ENCODE measurements at places on chromosomes 16 and 17.

- DNase-seq = peak; percentile 49
These were observed 9.0 kb downstream of the TMEM98 start for GRCh38 chr17:32936894-32937500.

GRCh38 chr17:15409721-15410250, 57.6 kb downstream of the CDRT4 start:
- peak; percentile 85 for DNase-seq

DNA sequence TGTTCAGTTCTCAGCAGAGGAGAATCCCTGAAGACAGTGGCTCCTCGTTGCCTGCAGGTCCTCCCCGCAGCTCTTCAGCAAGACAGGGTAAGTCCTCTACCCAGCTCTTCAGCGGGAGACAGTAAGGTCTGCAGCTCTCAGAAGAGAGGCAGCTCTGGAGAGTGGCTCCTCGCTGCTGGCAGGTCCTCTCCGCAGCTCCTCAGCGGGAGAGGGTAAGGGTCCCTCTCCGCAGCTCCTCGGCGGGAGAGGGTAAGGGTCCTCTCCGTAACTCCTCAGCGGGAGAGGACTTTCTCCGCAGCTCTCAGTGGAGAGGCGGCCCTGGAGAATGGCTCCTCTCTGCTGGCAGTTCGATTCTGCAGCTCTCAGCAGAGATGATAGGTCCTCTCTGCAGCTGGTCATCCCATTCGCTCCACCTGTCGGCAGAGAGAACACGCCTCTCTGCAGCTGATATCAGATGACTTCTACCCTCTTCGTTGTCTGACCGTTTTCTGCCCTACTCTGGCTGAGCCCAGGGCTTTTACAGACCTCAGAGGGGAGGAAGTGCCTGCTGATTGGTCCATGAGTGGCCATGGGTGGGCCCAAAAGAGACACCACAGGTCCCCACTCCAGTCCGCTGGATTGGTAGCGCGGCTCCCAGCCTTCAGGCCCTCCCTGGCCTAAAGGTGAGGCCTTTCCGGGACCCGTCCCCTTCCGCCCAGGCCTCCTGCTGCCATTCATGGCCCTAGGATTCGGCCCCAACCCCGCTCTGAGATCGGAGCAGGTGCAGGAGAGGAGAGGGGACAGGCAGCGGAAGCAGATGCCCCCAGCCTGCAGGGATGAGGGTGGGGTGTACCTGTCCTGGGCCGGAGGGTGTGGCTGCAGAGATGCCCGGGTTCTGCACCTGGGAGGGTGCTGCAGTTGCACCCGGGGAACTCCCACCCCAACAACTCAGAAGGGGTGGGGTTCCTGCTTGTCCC, 11.9 kb upstream of the SHCBP1 start:
- DNase-seq = no peak

DNA sequence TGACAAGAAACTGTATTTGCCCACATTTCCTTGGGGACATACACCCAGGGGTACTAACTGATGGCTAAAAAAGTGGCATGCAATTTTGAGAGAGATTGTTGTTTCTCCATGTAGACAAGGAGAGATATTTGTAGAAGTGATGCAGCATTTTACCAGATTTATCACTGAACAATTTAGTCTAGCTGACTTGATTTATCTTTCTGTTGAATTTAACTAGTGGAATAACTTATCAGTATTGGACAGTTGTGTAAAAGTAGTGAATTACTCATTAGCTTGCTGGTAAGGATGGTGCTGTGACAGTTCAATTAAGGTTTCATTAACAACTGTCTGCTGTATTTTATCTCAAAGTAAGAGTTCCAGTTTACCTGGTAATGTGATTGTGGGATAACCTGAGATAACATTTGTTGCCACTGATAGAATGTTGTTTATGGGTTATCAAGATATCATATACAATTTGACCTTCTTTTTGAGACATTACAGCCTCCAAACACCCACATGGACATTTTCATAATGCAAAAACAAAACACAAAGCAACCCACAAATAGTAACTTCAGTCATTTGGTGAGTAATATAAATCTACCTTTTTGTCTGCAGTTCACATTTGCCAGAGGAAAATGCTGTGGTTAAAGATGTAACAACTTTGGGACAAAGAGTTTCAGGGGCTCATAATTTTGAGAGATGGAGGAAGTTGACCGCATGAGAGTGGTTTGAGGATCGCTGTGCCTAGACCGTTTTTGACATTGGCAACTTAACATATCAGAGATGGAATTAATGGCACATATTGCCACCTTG, 3.8 kb downstream of the NLK start:
- no peak for DNase-seq

DNA sequence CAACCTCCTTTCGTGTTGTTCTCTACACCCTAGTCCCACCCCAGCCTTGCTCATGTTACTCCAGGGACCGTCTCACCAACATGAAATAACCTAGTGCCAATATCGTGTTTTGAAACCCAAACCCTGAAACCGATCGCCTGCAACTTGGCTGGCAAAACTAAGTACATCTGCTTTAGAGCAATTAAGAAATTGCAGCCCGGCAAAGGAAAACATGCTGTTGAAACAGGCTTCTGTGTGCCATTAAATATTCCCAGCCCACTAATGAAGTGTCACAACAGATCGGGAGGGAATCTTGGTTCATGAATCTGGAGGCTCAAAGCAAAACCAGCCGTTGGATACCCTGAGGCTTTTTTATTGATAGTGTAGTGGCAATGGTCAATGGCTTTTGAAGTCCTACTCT, 48.3 kb upstream of the GPR139 start:
- DNase-seq = no peak

DNA sequence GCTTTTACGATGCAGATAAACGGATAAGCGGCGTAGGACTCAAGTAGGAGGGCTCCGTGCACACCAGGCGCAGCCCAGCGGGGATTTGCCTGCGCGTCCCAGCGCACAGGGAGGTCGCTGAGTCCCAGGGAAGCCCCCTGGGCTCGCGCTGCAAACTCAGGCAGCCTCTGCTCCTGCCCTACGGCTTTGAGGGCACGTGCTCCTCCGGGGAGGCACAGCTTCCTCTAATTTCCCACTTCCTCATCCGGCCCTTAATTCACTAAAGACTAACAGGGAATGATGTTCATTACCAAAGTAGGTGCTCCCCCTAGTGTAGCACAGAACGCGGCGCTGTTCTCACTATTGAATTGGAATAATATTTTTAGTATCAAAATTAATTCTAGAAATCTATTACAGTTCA, 825.4 kb downstream of the KCNJ18 start:
- DNase-seq = no peak

DNA sequence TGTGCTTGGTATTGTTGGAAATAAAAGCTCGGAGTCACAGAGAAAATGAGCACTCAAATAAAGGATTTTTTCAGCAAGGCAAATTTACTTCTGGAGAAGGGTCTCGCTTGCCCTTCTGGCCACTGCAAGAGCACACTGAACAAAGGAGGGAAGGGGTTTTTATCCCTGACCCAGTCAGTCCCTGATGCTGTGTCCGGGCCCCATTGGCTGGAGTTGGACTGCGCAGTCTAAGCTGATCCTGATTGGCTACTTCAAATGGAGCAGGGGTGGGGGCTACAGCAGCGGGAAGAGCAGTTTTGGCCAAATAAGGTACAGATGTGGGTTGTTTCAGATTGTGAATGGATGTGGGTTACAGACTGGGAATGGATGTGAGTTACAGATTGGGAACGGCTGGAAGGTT, 4.3 kb upstream of the NLRP1 start:
- DNase-seq = no peak

DNA sequence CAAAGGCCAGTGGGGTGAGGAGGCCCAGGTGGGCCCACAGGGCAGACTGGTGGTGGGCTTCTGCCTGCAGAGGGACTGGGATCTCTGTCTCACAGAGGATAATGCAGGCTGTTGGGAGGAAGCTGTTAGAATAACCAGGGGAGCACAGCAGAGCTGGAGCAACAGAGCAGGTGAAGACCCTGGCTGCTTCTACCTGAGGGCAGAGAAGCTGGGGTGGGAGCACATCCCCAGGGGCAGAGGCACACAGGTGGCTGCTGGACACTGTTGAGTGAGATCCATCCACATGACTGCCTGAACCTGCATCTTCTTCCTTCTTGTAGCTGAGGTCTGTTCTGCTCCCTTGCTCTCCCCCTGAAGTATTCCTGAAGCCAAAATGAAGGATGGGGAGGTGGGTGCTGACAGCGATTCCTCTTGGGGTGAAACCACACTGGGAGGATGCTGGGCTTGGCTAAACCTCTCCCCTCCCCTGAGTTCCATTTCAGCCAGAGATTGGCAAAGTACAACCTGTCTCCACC, 1725.0 kb downstream of the TP53TG3F start:
- no peak for DNase-seq

DNA sequence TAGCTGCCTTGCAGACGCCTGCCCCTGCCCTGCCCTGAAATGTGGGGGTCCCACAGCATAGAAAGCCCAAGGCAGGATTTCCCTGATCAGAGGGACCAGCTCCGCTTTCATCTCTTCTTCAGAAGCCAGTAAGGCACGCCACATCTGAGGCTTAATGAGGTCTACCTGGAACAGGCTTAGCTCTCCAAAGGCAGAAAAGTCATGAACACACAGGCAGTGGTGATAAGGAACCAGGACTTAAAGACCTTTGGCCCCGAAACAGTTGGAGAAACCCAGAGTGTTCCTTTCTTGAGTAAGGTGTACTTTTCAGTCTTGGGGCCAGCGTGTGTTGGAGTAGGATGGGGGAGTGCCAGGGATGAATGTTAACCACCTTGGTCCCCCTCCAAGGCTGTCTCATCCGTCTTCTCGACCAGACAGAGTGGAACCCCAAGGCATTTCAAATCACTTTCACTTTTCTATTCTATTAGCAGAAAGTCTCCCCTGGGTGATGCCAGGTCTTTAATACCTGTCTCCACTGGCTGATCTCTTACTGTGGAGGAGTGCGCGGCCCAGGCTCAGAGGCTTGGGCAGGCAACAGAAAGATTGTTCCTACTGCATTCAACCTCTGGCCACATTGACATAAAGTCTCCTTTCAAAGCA, 43.9 kb downstream of the TMEM186 start:
- no peak for DNase-seq

DNA sequence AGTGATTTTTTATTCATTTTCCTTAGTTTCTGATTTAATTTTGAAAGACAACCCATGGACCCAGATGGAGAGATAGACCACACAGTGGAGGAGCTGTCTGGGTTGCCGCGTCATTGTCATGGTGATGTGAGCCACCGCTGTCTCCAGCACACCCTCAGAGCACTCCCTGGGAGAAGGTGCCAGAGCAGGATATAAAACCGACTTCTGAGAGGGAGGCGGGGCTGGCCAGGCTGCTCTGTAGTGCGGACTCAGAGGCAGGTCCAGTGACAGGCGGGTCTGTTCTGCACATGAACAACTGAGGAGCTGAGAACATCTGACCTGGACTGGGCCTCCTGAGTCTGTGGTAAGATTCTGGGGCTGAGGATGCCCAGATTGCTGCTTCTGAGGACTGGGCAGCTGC, 216.3 kb upstream of the NLRP1 start:
- no peak for DNase-seq

DNA sequence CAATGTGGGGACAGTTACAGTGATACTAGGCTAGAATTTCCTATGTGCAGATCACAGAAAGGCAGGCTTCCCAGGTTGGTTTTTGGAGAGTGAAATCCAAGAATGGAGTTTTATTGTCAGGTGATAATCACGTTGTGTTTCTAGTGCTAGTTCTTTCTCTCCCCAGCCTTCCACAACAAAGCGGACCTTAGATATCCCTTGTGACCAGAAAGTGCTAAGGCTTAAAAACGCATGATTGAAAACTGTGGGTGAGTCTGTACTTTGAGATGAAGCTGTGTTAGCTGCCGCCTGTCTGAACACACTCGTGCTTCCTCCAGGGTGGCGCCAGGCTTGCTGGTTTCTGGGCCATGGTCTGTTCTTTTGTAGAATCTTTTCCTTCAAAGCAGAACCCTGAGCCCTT, 52.1 kb downstream of the BANP start:
- DNase-seq = no peak

DNA sequence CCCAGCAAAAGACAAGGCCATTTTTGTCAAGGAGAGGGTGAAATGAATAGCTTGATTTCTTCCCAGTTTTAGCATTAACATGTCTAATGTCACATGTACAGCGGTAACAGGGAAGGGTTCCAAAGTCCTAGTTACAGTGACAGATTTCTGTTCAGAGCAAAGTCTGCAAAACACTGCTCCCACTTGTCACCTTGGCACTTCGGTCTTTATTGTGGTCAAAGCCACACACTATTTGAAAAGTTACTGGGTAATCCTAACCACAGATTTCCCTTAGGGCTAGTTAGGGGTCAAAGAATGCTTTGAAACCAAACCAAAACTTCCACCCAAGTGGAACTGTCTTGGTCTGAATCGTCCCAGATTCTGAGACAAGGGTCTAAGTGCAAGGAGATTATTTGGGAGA, 455.6 kb downstream of the HS3ST3B1 start:
- no peak for DNase-seq

DNA sequence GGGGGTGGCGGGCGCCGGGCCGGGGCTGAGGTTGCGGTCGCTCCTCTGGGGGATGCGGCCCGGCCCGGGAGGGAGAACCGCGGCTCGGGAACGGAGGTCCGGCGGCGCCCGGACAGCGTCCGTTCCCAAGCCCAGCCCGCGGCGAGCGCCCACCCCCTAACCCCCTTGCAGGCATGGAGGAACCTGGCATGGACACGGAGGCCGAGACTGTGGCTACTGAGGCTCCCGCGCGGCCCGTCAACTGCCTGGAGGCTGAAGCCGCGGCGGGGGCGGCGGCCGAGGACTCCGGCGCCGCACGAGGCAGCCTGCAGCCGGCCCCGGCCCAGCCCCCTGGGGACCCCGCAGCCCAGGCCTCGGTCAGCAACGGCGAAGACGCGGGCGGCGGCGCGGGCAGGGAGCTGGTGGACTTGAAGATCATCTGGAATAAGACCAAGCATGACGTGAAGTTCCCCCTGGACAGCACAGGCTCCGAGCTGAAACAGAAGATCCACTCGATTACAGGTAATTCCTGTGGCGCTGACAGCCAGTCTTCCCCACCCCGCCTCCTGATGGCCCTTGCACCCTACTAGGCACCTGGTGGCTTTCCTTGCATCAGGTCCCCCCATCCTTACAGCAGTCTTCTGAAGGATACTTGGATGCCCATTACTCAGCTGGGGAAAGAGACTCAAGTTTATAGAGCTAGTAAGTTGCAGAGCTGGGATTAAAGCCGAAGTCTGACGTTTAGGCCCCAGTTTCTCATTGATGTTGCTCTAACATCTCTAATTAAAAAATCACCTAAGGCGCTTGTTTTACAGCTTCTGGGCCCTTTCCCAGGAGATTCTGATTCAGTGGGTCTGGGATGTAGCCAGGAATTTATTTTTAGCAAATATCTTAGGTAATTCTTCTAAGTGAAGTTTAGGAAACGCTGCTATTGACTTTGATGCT, 514 bp downstream of the UBFD1 start:
- DNase-seq = peak; percentile 5

- no peak for DNase-seq
These were observed 296.9 kb upstream of the CDH5 start for GRCh38 chr16:66069587-66069986.

GRCh38 chr17:50062293-50063243, 6.7 kb downstream of the ITGA3 start:
- peak; percentile 74 for DNase-seq
